Body of pancreas (tissue), 4 donors: ENCODE measurements at places on chromosomes 1 and 21.
A peak's percentile ranks its signal among the peaks of the same experiment; 100 is the strongest.

DNA sequence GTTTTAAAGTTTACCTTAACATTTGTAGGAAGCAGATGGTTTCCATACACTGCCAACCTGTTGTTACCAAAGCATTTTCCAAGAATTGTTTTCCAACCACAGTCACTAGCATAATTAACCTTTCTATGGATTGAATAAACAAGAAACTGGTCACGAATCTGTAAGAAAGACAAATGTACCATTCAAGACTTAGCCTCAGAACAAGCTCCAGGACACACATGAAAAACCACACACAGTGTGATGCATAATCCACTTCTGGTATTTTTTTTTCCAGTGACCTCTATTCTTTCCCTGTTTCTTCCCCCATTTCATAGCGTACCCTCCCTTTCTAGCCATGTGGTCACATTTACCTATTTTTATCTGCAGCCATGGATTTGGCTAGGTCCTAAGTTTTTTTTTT is 29.6 kb upstream of the C1orf87 start:
- no peak for DNase-seq

- DNase-seq: no peak
Observed at GRCh38 chr21:42102076-42102475, 31.0 kb downstream of the UMODL1 start.

DNA sequence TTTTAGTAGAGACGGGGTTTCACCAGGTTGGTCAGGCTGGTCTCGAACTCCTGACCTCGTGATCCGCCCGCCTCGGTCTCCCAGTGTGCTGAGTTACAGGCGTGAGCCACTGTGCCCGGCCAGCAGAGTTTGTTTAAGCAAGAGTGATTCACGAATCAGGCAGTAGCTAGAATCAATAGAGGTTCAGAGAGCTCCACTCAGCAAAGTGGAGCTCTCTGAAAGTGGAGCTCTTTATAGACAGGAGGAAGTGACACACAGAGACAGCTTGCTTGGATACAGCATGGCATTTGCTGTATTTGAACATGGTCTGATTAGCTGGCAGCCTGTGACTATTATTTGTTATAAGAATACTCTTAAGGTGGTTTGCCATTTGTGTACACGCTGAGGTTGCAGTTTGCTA is 27.1 kb upstream of the CD34 start:
- peak; percentile 54 for DNase-seq

DNA sequence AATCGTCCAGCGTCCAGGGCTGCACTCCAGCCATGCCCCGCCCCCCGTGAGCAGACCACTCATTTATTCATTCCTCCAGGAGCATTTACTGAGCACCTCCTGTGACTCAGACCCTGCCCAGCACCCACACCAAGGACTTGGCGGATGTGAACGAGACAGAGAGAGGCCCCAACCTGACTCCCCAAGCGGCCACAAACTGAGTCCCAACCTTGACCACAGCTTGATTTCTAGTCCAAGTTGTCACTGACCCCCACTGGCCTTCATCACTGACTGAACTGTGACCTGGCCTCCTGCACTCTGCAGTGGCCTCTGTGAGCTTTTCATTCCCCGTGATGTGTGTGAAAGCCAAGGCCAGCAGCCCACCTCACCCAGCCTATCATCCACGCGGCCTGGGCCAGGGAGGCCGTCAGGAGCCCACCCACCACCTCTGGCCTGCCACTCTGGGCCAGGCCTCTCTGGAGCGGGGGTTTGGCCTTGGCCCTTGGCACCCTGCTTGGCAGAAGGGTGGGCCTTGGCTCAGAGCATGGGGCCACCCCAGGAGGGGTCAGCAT is 19.3 kb upstream of the RUNX3 start:
- no peak for DNase-seq

DNA sequence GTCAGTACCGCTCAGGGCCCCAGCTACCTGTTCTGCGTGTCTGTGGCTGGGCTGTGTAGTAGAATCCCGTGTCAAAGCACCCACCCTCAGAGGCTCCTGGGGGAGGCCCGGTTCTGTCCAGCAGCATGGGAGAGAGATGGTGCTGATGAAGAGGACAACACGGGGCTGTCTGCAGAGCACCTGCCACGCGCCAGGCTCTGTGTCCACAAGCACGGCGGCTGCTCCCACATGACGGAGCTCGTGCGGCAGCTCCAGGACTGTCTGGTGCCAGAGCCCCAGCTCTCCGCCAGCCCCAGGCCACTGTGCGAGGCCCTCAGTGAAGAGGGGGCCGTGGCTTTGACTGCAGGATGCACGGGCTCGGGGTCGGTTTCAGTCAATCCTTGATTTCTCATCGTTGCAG is 42.0 kb upstream of the TSPEAR start:
- no peak for DNase-seq

DNA sequence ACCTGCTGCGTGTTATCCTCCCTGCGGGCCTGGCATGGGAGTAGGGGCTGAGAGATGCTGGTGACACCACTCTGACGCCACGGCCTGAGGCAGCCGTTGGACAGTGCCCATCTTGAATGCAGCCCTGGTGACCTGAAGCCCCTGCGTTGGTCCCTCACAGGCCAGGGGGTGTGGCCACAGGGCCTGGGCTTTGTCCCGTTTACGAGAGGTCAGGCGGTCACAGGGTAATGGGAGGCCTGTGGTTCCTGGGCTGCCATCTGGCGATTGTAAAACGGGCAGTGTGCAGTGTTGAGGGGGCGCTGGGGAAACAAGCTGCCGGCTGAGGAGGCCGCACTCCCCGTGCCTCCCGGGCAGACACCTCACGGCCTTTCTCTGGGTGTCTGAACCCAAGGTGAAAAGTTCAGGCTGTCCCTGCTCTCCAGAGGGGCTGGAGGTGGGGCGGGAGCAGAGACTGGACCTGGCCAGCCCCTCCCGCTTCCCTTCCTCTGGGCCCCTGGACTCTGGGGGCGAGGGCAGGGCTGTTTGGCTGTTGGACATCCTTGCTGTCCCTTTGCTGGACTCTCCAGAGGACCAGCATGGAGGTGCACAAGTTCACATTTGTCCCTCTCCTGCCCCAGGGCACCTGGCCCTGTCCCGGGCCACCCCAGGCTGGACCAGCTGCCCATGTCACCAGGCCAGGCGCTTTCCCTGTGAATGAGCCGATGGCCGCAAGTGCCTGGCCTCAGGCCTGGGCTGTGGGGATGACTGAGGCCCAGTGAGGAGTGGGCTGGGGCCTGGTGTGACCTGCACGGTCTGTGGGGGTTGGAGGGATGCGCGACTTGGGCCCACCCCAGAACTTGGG is 42.4 kb downstream of the SKI start:
- no peak for DNase-seq

DNA sequence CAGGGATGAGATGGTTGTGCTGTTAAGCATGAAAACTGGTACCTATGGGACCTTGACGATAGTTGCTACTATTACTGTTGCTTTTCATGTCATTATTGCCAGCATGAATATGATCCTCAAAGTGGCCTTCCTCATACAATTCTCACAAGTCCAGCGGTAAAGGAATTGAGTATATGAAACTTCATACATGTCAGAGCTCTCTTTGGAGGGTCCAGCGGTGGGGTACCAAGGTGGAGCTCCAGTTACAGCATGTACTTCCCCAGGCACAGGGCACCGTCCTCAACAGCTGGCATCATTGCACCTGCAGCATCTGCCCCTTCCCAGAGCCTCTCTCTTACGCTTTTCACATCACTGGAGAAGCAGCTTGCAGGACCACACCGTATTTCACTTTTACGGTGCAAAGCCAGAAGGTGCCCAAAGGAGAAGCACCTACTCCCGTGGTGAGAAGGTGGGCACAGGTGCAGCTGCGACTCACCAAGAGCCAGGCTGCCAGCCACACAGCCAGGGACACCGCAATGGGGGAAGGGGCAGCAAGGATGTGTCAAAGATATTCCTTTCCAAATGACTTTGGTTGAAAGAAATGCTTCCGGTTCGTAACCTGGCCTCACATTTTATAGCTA is 166.4 kb upstream of the IRF2BP2 start:
- no peak for DNase-seq

DNA sequence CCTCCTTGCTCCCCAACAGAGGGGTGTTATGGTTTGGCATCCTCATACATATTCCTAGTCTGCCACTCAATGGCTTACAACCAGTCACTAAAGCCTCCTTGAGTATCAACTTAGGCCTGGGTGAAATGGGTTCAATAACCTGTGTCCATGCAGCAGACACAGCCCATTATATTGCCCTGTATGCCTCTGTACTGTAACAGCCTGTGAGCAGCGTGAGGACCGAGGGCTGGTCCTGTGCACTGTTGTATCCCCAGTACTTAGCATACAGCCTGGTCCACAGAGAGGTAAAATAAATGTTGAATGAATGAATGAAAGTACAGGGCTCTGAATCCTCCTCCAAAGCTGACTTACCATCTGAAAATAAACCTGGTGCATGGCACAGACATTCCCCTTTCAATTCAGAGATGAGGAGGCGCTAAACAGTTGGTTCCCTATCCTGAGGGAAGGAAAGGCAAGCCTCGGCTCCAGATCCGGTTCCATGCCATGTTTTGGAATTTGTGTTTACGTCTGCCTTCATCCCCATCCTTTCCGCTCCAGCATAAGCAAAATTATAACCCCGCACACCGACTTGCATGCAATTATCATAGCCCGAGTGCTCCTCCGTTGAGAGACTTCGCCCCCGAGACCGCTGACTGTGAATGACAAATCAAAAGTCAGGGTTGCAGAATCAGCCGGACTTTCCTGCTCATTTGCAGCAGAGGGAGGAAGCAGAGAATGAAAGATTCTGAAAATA is 45.0 kb upstream of the DNAJC6 start:
- DNase-seq: no peak

GRCh38 chr1:229757226-229757625 is 131.2 kb downstream of the URB2 start:
- no peak for DNase-seq

GRCh38 chr1:168636642-168637111 is 60.3 kb downstream of the XCL1 start:
- peak; percentile 50 for DNase-seq

GRCh38 chr1:154879038-154879421 is 8.9 kb upstream of the KCNN3 start:
- no peak for DNase-seq

- no peak for DNase-seq
Observed at GRCh38 chr21:36186081-36186480, 29.5 kb downstream of the DOP1B start.
